ENCODE measurements at places on chromosomes 3 and 15. TPM values are rescaled to one million over a fixed set of nuclear protein-coding genes. Genes with fewer than 3 reads are reported as not detected.

GRCh38 chr3:128310286-128311058 is 156.2 kb downstream of the DNAJB8 start:
- no peak for DNase-seq

NR1I2 gene
- total RNA-seq: 0.16 TPM

DNA sequence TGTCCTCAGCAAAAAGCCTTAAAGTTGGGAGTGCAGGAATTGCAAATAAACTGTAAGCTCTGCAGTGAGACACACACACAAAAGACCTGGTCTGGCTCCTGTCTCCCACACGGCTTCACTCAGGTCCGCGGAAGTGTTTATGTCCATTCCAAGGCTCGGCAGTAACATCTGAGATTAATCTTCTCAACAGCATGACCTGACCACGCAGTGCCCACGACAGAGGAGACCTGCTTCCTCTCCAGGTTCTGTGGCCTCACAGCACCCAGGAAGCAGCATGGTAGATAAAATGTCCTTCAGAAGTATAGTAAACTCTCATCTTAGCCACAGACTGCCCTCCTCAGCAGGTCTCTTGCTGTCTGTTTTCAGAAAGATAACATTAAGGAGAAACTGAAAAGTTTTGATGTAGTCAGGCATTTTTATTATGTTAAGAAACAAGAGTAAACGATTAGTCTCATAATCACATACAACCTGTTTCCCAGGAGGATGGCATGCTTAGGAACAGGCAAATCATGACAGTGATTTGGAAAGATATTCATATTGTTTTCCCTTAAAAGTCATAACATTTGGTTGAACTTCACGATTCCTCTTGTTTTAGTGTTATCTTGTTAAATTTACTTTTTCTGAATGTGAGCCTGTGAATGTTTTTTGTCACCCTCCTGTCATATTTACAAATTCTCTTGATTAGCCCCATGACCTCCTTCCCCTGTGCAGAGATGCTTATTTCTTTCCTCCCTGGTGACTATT is 34.6 kb downstream of the CD200R1L start:
- DNase-seq: no peak

- no peak for DNase-seq
These were observed 177.5 kb upstream of the ICE2 start for GRCh38 chr15:60656481-60656880.

GRCh38 chr3:152100491-152101132 is 168.1 kb upstream of the MBNL1 start:
- peak; percentile 58 for DNase-seq

CDHR4 gene
- not detected for total RNA-seq

DNA sequence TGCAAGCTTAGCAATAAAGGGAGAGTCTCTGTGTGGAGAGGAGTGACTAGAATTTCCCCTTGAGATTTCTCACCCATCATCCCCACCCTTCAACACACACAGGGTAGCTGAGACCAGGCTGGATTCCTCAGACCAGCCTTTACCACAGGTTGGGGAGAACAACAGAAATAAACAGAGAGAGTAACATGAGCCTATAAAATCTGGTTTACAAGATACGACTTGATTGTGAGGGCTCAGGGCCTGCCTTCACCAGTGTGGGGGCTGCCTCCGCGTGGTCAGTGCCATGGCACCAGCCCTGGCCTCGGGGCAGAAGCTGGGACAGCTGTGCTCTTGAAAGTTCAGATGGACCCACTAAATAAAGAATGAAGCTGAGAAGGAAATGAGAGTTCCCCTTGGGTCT is 14.6 kb upstream of the MAGEF1 start:
- DNase-seq: no peak

GRCh38 chr3:55978953-55979352 is 489.3 kb downstream of the ERC2 start:
- DNase-seq: no peak
